EL (cell line): ENCODE measurements at places on chromosomes 7 and 10.

GRCh38 chr10:127920306-127921074 is 13.6 kb downstream of the PTPRE start:
- no peak for DNase-seq

DNA sequence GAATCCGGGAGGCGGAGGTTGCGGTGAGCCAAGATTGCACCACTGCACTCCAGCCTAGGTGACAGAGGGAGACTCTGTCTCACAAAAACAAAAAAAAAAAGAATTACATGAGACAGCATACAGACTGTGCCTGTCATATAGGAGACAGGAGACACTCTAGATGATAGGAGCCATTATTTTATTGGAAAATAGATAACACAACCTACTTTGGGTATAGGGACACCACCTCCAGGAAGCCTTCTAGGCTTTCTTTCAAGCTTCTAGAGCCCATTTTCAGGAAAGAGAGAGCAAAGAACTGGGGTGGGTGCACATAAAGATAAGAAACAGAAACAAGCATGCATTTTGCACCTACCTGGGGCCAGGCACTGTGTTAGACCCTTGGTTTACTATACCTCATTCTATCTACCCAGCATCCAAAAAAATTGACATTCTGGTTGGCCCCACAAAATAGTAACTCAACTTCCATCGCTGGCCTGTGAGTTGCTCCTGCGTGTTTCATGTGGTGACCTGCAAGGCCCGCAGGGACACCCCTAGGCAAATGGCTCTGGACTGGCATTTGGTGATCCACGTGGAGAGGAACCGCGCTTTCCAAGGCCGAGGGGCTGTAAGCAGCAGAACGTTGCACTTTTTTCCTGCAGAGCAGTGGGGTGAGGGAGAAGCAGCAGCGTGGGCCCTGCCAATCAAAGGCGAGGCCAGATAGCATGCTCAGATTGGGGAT is 57.1 kb upstream of the CACUL1 start:
- no peak for DNase-seq

GRCh38 chr10:126205486-126206205 is 182.6 kb downstream of the ADAM12 start:
- DNase-seq, result no peak

GRCh38 chr7:109834851-109835250 is 1256.1 kb upstream of the LRRN3 start:
- DNase-seq, result peak; percentile 57

DNA sequence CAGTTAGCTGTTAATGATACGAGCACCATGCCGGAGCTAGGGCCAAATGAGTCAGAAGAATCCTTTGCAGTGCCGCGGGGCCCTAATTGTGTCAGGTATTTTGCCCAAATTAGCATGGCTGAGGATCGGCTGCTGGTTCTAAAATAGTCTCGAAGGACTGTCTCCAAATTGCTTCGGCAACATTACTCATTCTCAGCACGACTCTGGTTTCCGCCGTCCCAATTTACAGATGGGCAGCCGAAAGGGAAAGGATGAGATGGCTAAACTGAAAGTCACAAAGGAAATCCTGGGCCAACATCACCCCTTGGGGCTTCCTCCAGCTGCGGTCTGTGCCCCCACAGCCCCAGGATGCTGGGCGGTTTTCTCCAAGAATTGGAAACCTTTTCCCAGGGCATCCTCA is 351.4 kb downstream of the PAXIP1 start:
- no peak for DNase-seq

DNA sequence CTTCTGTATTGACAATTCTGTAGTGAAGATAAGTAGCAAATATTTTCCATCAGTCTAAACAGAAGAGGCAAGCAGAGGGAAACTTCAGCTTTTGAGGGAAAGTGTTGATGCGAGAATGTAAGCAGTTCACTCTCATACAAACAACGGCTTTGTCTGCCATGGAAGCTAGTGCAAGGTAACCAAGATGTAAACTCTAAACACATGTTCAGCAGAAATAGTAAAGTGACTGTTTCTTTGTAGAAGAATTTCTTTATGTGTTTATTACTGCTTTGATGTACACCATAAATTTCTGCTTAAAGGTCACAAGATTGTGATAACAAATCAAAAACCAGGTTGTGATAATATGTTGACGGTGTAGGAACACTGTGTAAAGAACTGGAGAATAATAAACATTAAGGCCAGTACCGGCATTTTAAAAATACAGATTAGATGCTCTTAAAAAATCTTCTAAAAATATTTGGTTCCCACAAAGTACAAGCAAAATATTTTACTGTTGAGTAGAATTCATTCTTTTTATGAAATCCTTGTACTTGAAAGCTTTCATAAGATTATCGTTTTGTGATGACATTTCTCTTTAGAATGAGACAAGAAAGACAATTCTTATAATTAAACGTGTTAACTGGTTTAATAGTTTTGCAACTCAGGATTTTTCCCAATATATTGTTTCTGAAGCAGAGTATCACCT is 34.2 kb downstream of the SEMA3C start:
- DNase-seq, result no peak

GRCh38 chr7:4235596-4235995 is 446.5 kb upstream of the FOXK1 start:
- DNase-seq, result no peak

- DNase-seq, result no peak
Observed at GRCh38 chr7:31997423-31997822, 72.8 kb downstream of the PDE1C start.

DNA sequence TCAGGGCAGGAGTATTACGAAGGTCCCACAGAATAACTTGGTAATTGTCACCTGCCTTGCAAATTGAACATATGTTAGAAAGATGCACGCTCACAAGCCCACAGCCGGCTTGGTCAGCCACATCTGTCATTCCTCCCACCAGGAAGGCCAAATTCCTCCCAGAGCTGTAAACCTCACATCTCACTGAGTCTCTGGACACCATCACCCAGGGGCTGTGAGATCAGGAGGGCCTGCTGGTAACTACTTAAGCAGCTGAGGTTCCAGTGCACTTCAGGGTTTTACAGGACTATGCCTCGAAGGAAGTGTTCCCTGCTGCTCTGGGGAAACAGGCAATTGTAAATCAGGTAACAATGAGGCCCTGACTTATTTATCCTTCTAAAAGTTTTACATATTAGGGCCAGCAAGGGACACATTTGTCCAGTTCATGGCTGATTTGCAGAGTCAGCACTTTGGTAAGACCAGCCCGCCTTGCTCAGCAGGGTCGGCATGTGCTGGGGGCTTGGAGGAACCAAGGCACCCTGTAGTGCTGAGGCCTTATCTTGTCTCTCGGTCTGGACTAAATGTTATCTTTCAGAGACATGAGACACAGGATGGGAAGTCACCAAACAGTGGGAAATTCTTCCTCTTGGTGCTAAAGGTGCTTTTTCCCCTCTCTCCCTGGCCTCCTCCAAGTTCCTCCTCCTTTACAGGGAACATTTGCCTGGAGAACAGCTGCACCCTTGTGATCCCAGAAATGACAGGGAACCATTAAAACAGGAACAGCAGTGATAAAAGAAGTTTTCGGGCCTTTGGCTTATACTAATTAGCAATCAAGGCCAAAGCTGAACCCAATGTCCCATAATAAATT is 34.3 kb downstream of the PYROXD2 start:
- DNase-seq, result no peak
